Thyroid gland (tissue), 4 donors: ENCODE measurements at places on chromosomes 7 and 10. TPM values are rescaled to one million over a fixed set of nuclear protein-coding genes. Genes with fewer than 3 reads are reported as not detected.
A peak's percentile ranks its signal among the peaks of the same experiment; 100 is the strongest.

BMS1 gene
- 13.9 TPM for total RNA-seq

EEPD1 gene
- 9.3 TPM for total RNA-seq

SLC18A3 gene
- not detected for total RNA-seq

ASB10 gene
- not detected for total RNA-seq

- no peak overlapping the region for H3K27ac ChIP-seq
- no peaks in the 10 kb centered on the region for H3K4me1 ChIP-seq
- H3K36me3 ChIP-seq, result no peaks in the 10 kb centered on the region
- H3K27me3 ChIP-seq, result no peaks in the 10 kb centered on the region
- DNase-seq, result no peak
- no peak overlapping the region for H3K4me3 ChIP-seq
These were observed 19.8 kb upstream of the NUP205 start for GRCh38 chr7:135537905-135538304.

GRCh38 chr10:91616137-91616536 lies 16.7 kb downstream of the PPP1R3C start:
- H3K4me1 ChIP-seq, result no peaks in the 10 kb centered on the region
- H3K27me3 ChIP-seq, result no peaks in the 10 kb centered on the region
- DNase-seq, result no peak
- H3K27ac ChIP-seq, result no peak overlapping the region
- no peak overlapping the region for H3K4me3 ChIP-seq

DNA sequence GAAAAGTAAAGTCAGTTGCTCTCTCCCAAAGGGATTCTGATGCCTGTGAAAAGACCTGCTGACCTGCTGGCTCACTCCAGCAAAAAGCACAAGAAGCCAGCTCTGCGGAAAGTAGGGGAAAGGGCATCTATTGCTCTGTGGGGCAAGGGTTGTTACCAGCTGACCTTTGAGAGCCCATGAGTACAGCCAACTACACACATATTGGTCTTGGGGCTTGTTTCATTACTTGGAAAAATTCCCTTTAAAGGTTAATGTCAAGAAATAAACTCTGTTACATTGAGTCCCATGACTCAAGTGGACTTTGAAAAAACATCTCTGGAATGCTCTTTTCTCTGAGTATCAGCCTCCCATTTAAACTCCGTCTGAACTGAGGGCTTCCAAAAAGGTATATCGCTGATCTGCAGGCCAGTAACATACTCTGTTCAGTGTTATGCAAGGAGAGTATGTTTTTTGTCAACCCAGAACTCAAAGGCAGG lies 53.2 kb downstream of the PANK1 start:
- H3K27me3 ChIP-seq, result no peaks in the 10 kb centered on the region
- H3K4me3 ChIP-seq, result no peak overlapping the region
- H3K27ac ChIP-seq, result peak overlapping the region; percentile 89
- no peaks in the 10 kb centered on the region for H3K36me3 ChIP-seq
- peak; percentile 80 for DNase-seq

- H3K36me3 ChIP-seq, result no peaks in the 10 kb centered on the region
- H3K4me1 ChIP-seq, result peaks cover 63% of the 10 kb centered on the region
- no peaks in the 10 kb centered on the region for H3K27me3 ChIP-seq
- H3K4me3 ChIP-seq, result no peak overlapping the region
- H3K27ac ChIP-seq, result peak overlapping the region; percentile 76
These were observed 231.3 kb downstream of the LRMDA start for GRCh38 chr10:75662715-75663114.

DNA sequence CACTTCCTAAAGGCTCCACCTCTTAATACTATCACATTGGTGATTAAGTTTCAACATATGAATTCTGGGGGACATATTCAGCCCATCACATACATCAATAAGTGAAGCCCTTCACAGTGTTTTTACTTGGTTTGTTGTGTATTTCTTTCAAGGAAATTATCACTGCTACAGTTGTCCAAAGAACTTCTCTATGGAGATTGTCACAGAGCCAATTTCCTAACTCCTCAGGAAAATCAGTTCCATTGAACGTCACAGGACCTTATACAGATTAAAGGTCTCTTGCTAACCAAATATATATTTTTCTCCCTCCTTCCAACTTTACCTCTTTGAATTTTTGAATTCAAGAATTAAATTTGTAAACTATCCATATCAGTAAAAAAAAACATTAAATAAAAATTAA lies 114.3 kb downstream of the LRRN3 start:
- DNase-seq, result no peak
- H3K27me3 ChIP-seq, result no peaks in the 10 kb centered on the region
- no peak overlapping the region for H3K27ac ChIP-seq
- H3K4me3 ChIP-seq, result no peak overlapping the region

DNA sequence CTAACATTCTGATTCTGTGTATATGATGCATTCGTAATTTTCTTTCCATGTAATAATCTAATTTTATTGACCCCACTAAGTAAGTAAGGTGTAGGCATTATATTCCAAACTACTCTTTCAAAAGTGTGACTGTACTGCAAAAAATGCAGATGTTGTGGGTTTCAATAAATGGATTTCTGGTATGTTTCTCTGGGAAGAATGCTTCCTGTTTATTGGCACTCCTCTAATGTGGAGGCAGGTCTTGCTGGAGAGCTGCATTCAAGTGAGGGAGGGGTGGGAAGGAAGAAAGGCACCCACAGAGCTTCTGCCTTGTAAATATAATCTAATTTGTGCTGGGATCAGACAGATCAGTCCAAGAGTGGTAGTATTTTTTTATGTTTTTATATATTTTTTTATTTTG lies 23.9 kb downstream of the ST7 start:
- no peak for DNase-seq
- H3K36me3 ChIP-seq, result no peaks in the 10 kb centered on the region
- H3K4me1 ChIP-seq, result no peaks in the 10 kb centered on the region
- H3K27ac ChIP-seq, result no peak overlapping the region
- H3K27me3 ChIP-seq, result no peaks in the 10 kb centered on the region
- H3K4me3 ChIP-seq, result no peak overlapping the region

DNA sequence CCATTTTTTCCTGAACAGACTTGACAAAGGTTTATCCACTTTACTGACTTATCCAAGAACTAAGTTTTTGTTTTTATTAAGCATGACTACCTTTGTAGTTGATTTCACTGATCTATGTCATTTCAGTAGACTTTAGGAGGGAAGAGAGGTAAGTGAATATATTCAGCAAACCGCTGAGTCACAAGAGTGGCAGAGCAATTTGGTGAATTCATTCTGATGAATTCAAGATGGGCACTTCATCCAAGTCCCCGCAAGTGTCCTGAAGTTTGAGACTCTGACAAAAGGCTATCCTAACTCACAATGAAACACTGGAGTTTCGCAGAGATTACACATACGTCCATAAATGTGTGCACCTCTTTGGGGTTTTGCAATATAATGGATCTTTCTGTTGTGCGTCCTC lies 102.3 kb upstream of the RHEB start:
- no peak overlapping the region for H3K4me3 ChIP-seq
- H3K27me3 ChIP-seq, result no peaks in the 10 kb centered on the region
- no peaks in the 10 kb centered on the region for H3K4me1 ChIP-seq
- no peaks in the 10 kb centered on the region for H3K36me3 ChIP-seq
- no peak overlapping the region for H3K27ac ChIP-seq

DNA sequence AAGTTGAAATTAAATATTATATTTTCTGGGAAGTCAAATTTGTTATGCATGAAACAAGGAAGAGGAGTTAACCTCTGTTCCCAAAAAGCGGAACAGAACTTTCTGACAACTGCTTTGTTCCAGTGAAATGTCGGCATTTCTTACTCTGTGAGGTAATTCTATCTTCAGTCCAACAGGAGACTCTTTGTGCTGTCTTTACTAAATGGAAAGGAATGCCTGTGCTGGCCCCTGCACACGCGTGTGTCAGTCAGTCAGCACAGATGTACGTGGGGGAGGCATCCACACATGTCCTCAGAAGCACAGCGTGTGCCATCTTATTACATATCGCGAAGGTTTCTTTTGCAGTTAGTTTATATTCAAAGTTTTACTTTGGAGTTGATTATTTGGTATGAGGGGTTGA lies 37.5 kb downstream of the NET1 start:
- H3K4me1 ChIP-seq, result peaks cover 38% of the 10 kb centered on the region
- H3K27me3 ChIP-seq, result no peaks in the 10 kb centered on the region
- peak overlapping the region; percentile 59 for H3K27ac ChIP-seq
- H3K4me3 ChIP-seq, result no peak overlapping the region

DNA sequence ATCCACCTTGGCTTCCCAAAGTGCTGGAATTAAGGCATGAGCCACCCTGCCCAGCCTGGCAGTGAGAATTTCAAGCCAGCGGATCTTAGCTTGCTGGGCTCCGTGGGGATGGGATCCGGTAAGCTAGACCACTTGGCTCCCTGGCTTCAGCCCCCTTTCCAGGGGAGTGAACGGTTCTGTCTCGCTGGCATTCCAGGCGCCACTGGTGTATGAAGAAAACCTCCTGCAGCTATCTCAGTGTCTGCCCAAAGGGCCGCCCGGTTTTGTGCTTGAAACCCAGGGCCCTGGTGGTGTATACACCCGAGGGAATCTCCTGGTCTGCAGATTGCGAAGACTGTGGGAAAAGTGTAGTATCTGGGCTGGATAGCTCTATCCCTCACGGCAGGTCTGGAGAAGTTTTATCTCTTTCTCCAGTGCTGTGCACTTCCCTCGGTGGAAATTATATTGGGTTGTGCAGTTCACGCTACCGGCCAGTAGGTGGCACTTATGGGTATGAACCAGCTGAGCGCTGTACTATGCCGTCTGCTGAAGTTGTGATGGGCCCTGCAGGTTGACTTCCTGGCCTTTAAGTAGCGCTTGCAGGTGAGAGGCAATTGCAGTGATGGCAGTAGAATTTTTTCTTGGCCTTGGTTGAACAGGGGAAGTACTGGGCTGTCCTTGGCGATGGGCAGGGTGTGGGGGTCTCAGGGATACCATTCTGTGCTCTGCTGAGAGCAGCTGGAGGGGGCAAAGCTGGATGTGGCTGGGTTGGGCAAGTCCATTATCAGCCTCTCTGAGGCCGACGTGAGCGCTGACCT lies 138.0 kb upstream of the MTPN start:
- H3K27ac ChIP-seq, result no peak overlapping the region
- H3K36me3 ChIP-seq, result no peaks in the 10 kb centered on the region
- H3K4me3 ChIP-seq, result no peak overlapping the region
- DNase-seq, result peak; percentile 45
- no peaks in the 10 kb centered on the region for H3K27me3 ChIP-seq
- H3K4me1 ChIP-seq, result no peaks in the 10 kb centered on the region

- DNase-seq, result no peak
- H3K27ac ChIP-seq, result no peak overlapping the region
- H3K4me1 ChIP-seq, result no peaks in the 10 kb centered on the region
- H3K36me3 ChIP-seq, result no peaks in the 10 kb centered on the region
- no peak overlapping the region for H3K4me3 ChIP-seq
- H3K27me3 ChIP-seq, result no peaks in the 10 kb centered on the region
These were observed 41.6 kb downstream of the PROSER2 start for GRCh38 chr10:11864727-11865126.

DNA sequence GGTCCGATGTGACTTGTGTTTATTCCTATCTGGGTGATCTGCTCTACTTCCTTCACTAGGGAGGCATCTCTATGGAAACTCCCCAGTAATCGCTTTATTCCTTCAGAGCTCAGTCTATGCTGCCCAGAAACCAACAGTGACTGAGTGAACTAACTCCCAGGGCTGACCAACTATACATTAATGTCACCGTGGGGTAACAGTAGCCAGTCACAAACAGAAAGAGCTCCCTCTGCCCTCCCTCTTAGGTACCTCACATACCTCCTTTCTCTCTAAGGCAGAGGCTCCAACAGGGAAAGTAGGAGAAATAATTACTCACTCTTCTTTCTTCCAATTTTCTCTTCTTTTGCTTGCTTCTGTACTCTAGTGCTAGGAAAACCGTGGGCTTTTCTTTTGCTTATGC lies 855.0 kb downstream of the REEP3 start:
- no peak overlapping the region for H3K27ac ChIP-seq
- no peak for DNase-seq
- H3K4me3 ChIP-seq, result no peak overlapping the region
- H3K27me3 ChIP-seq, result no peaks in the 10 kb centered on the region
- no peaks in the 10 kb centered on the region for H3K4me1 ChIP-seq

DNA sequence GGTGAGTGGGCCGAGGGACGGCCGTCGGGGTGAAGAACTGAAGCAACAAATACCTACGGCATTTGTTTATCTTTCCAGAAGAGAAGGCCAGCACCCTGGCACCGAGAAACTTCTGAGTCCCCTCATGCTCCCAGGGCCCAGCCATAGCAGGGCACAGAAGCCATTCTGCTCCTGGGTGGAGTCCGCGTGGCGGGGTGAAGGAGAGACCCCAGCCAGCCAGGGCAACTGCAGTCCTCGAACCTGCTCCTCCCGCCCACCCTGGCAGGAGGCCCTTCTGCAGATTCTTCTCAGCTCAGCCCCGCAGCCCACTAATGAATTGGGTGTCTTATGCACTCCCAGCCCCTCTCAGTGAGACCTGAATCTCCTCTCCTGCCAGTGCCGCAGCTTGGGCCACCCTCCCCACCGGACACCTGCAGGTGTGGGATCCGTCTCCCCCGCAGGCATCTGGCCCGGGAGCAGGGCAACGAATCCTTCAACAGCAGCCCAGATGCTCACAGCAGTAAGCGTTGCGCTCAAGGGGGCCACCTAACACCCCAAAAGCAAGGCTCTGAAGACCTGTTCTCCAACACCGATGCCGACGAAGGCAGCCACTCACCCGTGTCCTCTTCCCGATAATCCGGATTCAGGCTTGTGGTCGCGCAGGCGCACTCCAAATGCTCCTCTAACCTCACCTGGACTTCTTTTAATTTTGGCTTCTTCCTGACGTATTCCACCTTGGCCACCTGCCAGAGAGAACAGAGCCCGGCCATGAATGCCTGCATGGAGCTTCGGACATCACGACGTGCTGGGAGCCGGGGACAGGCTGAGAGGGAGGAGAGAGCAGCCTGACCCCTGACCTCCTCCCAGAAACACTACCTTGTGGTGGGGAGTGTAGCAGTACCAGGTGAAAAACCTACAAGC lies 18.9 kb downstream of the PDGFA start:
- H3K27ac ChIP-seq, result no peak overlapping the region
- DNase-seq, result no peak

DNA sequence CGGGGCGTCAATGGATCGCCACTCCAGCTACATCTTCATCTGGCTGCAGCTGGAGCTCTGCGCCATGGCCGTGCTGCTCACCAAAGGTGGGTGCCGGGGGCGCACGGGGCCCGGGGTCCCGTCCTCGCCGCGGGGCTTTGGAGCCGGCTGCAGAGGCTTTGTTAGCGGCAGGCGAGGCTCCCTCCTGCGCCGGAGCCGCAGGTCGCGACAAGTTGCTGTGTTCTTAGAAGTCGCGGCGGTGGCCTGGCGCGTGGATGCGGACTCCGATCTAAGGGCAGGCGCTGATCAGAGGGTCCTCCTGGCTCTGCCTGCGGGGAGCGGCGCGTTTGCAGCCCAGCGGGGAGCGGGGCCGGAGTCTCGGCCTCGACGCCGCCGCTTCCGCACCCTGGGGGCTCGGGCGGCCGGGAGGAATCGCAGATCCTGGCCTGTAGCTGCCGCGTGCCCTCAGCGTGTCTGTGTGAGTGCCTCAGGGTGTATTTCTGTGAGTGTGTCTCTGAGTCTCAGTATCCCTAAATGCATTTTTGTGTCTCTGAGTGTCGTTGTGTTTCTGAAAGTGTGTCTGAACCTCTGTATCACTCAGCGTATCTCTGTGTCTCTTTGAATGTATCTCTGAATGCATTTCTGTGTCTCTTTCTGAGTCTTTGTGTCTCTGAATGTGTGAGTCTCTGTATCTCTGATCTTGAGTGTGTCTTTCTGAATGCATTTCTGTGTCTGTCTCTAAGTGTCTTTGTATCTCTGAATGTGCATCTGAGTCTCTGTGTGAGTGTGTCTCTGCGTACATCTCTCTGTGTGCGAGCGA lies 766 bp downstream of the BAMBI start:
- H3K27ac ChIP-seq, result no peak overlapping the region
- DNase-seq, result peak; percentile 21
- peak overlapping the region; percentile 57 for H3K4me3 ChIP-seq

- H3K27me3 ChIP-seq, result no peaks in the 10 kb centered on the region
- no peak overlapping the region for H3K4me3 ChIP-seq
- no peak overlapping the region for H3K27ac ChIP-seq
- no peaks in the 10 kb centered on the region for H3K36me3 ChIP-seq
These were observed 72.9 kb downstream of the NPY start for GRCh38 chr7:24356718-24357386.
